H9 (cell line): ENCODE measurements at places on chromosomes 3 and 15.
A peak's percentile ranks its signal among the peaks of the same experiment; 100 is the strongest.

DNA sequence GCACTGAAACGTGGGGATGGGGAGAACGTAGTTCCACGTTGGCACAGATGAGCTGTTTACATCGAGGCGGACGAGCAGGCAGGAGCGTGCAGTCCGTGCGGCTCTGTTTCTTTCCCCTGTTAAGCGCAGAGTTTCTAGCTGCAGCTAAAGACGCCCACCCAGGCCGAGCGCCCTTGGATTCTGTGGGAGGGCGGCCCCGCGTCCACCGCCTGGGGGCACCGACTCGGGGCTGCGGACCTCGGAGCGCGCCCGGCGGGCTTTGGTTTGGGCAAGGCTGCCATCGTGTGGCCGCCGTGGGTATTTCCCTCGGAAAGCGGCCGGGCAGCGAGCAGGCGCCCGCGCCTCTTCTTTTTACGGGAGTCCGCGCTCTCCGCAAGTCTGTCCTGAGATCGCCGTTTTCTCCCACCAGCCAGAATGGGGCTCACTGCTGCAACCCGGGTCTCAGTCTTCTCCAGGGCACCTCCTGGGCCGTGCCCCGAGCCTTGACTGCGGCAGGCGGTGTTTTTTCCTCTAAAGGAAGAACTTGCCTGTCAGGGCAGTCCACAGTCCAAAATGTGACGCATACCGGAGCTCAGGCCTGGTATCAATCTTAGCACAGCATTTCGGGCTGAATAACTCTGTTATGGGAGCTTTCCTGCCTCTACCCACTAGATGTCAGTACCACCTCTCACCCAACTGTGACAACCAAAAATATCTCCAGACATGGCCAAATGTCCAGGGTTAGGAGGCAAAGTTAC is 219.9 kb upstream of the IGF1R start:
- peak; percentile 82 for DNase-seq

DNA sequence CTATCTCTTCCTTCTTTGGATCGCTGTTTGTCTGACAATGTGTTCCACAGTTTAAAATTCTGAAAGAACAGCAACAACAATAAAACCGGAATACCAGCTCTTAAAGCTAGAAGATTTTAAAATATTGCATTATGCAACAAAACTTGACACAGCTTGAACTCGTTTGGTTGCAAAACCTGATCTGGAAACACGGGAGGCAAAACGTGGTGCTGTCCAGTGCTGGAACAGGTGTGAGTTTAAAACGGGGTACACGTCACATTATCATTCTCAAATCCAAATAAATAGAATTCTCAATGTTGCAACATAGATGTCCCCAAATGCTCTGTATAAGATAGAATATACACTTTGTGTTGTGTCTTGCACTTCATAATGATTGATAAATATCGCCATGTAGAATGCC is 110.9 kb upstream of the LYSMD4 start:
- DNase-seq: no peak

DNA sequence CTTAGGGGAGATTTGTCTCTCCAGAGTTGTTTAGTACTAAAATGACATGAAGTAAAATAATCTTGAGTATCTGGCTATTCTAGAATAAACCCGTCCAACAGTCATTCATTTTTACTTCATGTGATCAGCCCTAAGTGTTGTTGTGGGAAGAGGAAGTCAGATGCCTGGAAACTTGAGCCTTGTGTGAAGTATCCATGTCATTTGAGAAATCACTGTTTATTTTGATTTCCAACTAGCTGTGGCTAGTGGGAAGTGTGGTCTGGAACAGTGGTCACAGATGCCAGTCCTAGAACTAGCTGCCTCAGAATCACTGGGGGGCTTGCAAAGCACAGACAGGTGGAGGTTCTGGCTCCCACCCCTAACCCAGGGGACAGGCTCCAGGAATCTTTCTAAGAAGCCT is 77.7 kb upstream of the LIMD1 start:
- no peak for DNase-seq

DNA sequence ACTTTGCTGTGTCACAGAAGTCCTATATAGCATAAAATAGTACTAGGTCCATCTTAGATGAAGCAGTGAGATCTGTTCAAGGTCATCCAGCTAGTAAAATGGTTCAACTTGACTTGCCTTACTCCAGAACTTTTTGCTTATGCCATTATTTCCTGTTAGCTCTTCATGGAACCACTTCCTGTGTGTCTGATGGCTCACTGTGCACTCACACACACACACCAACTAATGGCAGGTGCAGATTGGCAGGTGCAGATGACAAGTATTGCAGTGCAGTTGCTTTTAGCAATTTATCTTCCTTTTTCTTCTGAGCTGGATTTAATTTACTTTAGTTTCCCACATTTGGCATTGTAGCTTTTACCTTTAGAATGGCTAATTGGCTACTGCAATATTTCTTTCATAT is 29.8 kb downstream of the GOLGA8S start:
- DNase-seq: no peak

- no peak for DNase-seq
Measured at GRCh38 chr3:52429031-52429430, 15.9 kb downstream of the SEMA3G start.

DNA sequence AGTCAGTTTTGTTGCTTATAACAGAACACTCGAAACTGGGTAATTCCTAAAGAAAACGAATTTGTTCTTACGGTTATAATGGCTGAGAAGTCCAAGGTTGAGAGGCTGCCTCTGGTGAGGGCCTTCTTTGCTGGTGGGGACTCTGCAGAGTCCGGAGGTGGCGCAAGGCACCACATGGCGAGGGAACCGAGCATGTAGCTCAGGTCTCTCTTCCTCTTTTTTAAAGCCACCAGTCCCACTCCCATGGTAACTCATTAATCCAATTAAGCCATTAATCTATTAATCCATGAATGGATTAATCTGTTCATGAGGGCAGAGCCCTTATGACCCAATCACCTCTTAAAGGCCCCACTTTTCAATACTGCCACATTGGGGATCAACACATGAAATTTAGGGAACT is 50.0 kb downstream of the ROPN1B start:
- DNase-seq: no peak

- DNase-seq: no peak
Measured at GRCh38 chr3:49295489-49296058, 18.5 kb upstream of the C3orf62 start.

DNA sequence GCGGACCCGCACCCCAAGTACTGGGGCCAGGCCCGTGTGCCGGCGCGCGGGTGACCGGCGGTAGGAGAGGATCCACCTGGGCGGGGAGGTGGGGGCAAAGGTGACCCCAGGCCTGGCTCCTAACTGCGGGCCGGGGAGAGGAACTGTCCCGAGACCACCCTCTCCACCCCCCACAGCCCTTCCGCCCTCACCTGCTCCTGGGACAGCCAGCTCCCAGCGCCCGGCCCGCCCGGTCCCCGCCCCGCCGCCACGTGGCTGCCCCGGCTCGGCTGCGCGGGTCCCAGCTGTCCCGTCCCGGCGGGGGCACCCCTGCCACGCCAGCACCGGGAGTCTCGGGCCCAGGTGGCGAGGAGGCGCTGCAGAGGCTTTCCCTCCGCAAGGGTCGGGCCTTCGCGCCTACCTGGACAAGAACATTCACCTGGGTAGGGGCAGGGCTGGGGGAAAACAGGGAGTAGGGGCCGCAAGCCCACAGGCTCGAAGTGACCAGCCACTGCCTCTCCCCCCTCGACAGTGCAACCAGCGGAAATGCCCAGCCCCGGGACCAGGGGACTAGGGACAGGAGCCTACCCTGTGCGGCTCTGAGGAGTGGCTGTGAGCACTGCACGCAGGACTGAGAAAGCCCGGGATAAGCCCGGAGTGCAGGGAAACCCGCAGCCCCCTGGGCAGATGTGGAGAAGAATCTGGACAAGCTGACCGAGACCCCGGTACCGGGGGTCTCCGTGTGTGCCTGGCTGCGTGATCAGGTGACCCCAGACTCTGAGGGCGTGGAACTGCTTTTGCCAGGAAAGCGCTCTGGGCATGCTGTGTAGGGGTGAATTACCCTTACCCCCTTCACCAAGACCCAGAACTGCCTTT is at the start of gene SLC12A8:
Gene SLC12A8, minus strand, starts transcription at position 240 of the 855 bp plus-strand sequence. CDS start 1,399 bp downstream, outside the sequence.
- peak; percentile 55 for DNase-seq

- no peak for DNase-seq
Measured at GRCh38 chr15:65777843-65778242, 14.2 kb downstream of the DENND4A start.

DNA sequence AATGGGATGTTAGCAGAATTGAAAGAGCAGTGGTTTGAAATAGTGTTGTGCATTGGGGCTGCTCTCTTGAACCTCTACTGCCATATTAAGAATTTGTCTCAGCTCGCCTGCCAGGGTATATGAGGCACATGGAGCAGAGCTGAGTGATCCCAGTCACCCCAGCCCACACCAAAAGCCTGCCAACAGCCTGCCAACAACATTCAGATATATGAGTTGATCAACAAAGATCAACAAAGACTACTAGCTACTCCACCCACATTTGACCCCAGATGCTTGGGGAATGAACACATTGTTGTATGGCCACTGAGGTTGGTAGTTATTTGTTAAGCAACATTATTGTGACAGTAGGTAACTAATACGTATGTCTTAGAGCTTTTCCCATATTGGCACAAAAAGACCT is 570.9 kb upstream of the IL12A start:
- DNase-seq: no peak

- DNase-seq: no peak
Measured at GRCh38 chr15:45084163-45084562, 29.8 kb downstream of the DUOX2 start.

DNA sequence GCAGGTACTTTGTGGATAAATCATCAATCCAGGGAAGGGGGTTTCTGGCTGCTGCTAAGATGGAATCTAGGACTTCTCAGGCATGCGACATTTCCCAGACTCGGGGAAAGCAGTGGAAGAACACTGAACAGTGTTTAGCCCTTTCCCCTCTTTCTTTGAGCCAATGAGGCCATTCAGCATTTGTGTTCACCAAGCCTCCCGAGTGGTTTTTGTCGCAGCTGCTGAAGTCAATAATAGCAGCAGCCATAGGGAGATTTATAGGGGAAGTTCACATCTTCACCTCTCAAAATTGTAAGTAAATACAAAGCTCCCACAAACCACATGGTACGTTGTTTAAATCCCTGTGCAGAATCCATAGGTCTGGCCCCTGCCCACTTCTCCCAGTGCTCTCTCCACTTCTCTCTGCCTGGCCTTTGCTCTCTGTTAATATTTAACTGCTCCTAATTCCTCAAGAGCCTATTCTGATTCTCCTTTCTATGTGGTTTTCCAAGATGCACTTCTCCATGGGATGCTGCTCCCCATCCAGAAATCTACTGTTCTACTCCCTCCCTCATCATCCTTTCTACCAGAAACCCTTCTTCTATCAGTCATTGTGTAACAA is 230.7 kb downstream of the SHQ1 start:
- no peak for DNase-seq

- no peak for DNase-seq
Measured at GRCh38 chr15:59371458-59372351, 966 bp downstream of the MYO1E start.

DNA sequence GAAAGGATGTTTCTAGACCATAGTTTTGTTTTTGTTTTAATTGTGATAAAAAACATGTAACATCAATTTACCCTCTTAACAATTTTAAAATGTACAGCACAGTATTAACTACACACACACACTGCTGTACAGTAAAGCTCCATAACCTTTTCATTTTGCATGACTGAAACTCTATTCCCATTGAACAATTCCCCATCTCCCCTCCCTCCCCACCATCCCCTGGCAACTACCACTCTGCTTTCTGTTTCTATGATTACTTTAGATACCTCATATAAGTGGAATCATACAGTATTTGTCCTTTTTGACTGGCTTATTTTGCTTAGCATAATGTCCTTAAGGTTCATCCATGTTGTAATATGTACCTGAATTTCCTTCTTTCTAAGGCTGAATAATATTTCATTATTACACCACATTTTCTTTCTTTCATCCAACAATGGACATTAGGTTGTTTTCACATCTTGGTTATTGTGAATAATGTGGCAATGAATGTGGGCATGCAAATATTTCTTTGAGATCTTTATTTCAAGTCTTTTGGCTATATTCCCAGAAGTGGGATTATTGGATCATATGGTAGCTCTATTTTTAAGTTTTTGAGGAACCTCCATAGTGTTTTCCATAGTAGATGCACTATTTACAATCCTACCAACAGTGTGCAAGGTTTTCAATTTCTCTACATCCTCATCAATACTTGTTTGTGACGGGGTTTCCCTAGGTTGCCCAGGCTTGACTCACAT is 10.7 kb downstream of the CHST14 start:
- no peak for DNase-seq

- no peak for DNase-seq
Measured at GRCh38 chr3:3027976-3028567, 82.1 kb downstream of the IL5RA start.

- no peak for DNase-seq
Measured at GRCh38 chr15:97071668-97072067, 741.2 kb downstream of the NR2F2 start.

- no peak for DNase-seq
Measured at GRCh38 chr15:67998599-67999133, 55.4 kb upstream of the PIAS1 start.

- peak; percentile 86 for DNase-seq
Measured at GRCh38 chr15:66707310-66708082, 5.5 kb downstream of the SMAD6 start.

- no peak for DNase-seq
Measured at GRCh38 chr3:102301155-102301880, 133.5 kb upstream of the ZPLD1 start.

DNA sequence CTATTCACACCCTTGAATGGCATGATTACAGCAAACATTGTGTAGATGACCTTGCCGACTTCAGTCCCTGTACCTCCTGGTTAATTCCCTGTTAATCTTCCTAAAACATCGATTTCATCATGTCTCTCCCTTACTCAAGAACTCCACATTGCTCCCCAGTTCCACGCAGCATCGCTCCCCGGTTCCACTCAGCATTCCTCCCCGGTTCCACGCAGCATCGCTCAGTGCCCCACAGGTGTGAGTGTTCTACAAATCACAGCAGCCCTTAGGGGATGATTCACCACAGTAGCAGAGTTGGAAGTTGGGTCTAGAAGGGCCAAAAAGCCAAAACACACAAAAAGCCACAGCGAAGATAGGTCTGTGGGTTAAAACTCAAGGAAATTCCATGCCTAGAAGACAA is 8.6 kb upstream of the TNK2 start:
- DNase-seq: no peak

DNA sequence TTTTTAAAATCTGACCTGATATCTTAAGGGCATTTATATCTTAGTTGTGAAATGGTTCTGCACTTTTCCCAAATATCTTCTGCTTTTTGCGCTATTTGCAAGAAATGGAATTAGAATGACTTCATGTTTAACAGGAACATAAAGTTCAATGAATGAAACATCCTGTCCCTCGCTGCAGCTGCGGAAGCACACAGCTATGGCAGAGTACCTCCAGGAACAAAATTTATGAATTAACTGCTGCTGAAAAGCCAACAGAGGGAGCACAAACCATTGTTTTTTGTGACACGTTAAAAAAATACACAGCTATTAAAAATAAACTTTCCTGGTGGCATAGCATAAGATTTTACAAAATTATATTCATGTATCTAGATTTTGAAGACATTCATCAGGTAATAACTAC is 404.4 kb upstream of the MDFIC2 start:
- DNase-seq: no peak

- DNase-seq: no peak
Measured at GRCh38 chr15:78969687-78970349, 25.0 kb upstream of the CTSH start.

- no peak for DNase-seq
Measured at GRCh38 chr15:91873138-91873536, 19.6 kb downstream of the SLCO3A1 start.

- DNase-seq: no peak
Measured at GRCh38 chr15:72193836-72194396, 3.7 kb downstream of the GRAMD2A start.

- no peak for DNase-seq
Measured at GRCh38 chr3:15501126-15501525, 20.4 kb downstream of the COLQ start.
